Pancreas (tissue), 10 donors: ENCODE measurements at places on chromosomes 1 and 21. TPM values are rescaled to one million over a fixed set of nuclear protein-coding genes. Genes with fewer than 3 reads are reported as not detected.

The CEP350 gene
- polyA plus RNA-seq: 4.6 TPM

The ADAM15 gene
- polyA plus RNA-seq: 114 TPM

The HAPLN2 gene
- 0.38 TPM for polyA plus RNA-seq

The TEDDM1 gene
- 0.05 TPM for polyA plus RNA-seq

The LORICRIN gene
- polyA plus RNA-seq: not detected

The CFAP74 gene
- polyA plus RNA-seq: 0.16 TPM

The TGFB2 gene
- polyA plus RNA-seq: 2.1 TPM

The KIF26B gene
- 0.27 TPM for polyA plus RNA-seq

The CD52 gene
- polyA plus RNA-seq: 4.0 TPM

- H3K27ac ChIP-seq: peak overlapping the region; percentile 92
- peaks cover 25% of the 10 kb centered on the region for H3K4me1 ChIP-seq
- no peaks in the 10 kb centered on the region for H3K36me3 ChIP-seq
- peak; percentile 97 for DNase-seq
- no peaks in the 10 kb centered on the region for H3K27me3 ChIP-seq
Observed at GRCh38 chr1:61077676-61078541, 4.5 kb upstream of the NFIA start.

DNA sequence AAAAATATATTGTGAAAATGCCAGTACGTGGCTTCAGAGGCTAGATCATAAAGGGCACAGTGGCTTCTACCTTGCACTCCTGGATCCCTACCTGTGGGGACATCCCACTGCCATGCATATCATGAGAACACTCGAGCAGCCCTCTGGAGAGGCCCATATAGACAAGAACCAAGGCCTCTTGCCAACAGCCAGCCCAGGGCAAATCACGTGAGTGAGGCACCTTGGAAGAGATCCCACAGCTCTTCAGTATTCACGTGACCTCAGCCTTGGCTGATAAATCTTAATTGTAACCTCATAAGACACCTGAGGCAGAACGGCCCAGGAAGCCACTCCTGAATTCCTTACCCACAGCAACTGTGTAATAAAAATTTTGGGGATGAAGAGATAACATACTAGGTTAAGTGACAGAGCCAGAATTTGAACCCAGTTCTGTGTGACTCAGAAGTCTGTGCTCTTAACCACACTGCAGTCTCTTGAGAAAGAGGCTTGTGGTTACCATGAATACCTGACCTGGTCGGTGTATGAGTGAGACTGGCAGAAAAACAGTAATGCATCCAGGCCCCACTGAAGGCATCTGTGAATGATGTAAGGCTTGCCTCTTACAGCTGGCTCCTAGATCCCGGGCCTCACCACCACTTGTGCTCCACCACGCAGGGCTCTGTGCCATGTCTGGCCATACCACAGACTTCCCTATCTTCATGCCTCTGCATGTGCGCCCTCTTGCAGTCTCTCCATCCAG lies 6.9 kb upstream of the A3GALT2 start:
- H3K27ac ChIP-seq: no peak overlapping the region
- peaks cover 62% of the 10 kb centered on the region for H3K36me3 ChIP-seq
- no peaks in the 10 kb centered on the region for H3K4me1 ChIP-seq

DNA sequence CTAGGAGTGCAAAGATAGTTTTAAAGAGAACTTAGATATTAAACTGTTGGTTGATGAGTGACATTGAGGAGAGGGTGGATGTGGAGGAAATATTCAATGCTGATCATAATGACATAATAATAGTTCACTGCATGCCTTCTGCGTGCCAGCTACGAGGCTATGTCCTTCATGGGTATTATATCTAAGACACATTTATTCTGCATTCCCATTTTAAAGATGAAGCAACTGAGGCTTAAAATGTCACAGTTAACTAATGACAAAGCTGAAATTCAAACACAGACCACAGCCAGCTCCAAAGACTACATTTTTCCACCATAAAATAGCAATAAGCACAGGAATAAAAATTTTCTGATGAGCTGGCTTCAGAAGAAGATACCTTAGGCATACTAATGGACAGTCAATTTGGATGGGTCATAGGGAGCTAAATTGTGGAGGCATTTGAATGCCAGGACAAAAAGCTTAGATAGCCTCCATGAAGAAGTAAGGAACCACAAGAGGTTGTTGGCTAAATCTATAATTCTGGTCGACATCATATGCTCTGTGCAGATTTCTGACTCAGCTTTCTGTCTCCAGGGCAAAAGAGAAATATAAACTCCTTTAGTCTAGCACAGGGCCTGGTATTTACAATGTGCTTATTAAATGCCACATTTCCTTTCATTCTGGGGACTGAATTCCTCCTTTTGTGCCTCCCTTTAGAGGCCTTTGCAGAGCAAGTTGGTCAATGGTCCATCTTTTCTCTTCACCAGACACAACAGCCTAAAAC lies 71.2 kb upstream of the NRIP1 start:
- no peak overlapping the region for H3K27ac ChIP-seq
- H3K4me3 ChIP-seq: no peak overlapping the region
- peaks cover 44% of the 10 kb centered on the region for H3K4me1 ChIP-seq
- no peaks in the 10 kb centered on the region for H3K27me3 ChIP-seq

DNA sequence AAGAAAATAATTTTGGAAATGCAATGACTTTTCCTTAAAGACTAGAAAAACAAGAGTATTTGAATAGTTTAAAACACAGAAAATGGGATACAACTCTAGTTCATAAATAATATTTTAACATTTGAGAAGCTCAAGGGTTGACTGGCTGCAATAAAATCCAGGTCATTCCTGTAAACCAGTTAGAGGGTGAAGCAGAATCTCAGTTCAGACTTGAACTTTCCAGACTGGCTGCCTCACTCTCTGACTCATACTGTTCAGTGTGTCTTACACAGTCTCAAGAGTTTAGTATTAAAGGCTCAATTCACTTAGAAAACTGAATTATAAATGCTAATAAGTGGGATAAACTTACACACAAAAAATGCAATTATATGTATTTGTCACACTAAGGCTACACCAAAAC lies 89.9 kb downstream of the RAVER2 start:
- H3K4me1 ChIP-seq: no peaks in the 10 kb centered on the region
- no peak overlapping the region for H3K4me3 ChIP-seq
- peaks cover 53% of the 10 kb centered on the region for H3K36me3 ChIP-seq
- H3K27ac ChIP-seq: no peak overlapping the region
- H3K27me3 ChIP-seq: no peaks in the 10 kb centered on the region
- DNase-seq: no peak

DNA sequence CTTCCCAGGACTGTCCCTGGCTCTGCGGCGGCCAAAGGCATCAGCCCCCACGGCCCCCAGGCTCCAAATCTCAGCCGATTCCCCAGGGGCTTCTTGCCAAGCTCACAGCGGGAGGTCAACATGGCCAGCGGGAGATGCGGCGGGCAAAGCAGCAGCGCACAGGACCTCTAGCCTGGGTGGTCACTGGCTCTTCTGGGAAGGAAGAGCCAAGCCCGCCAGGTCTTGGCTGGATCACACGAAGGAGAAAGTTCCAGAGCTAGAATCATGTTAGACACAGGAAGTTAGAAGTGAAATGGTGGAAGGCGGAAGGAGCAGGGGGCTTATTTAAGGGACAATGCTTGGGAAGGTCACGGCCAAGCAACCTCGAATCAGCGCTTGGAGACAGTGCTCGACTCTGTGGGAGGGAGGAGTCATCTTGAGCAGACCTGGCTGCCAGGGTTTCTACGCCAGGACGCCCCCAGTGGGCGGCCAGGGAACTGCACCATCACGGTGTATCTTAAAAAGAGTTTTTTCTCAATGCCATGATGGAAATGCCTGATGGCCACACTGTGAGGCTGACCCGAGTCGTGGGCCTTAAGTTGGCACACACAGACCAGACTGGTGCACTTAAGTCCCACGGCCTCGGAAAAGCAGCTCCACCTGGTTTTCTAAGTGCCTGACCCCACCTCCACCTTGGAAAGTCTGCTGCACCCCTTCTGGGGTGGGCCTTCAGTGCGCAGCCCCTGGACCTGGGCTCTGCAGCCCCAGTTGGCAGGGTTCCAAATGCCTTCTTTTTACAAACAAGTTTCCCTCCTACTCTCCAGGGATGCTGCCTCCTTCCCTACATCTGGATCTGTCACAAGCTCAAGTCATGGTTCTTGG lies 29.3 kb downstream of the SLC66A1 start:
- H3K4me3 ChIP-seq: no peak overlapping the region
- DNase-seq: peak; percentile 47
- peaks cover 13% of the 10 kb centered on the region for H3K36me3 ChIP-seq
- no peak overlapping the region for H3K27ac ChIP-seq

GRCh38 chr1:94793296-94793656 lies 26.9 kb upstream of the SLC44A3 start:
- H3K36me3 ChIP-seq: no peaks in the 10 kb centered on the region
- no peak for DNase-seq

GRCh38 chr1:42815941-42816584 lies 859 bp upstream of the ERMAP start:
- H3K27me3 ChIP-seq: no peaks in the 10 kb centered on the region
- H3K27ac ChIP-seq: peak overlapping the region; percentile 95
- no peaks in the 10 kb centered on the region for H3K36me3 ChIP-seq
- H3K4me3 ChIP-seq: peak overlapping the region; percentile 55

DNA sequence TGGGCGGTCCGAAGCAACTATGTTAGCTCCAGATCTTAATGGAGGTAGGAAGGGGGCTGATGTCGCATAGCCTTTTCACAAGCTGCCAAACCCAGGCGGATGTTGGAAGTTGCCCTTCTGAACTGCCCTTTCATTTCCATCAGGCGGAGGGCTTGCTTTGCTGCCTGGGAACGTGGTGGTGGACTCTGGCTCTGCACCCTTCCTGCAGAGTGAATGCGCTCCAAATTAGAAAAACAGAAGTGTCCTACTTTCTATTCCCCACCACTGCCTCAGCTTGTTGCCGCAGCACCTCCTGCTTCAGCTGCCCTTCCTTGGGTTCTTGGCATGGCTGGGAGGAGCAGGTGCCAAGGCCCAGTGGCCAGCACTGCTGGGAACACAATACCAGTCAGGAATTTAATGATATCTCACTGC lies 60.6 kb downstream of the AK4 start:
- H3K27ac ChIP-seq: no peak overlapping the region
- DNase-seq: no peak
- no peak overlapping the region for H3K4me3 ChIP-seq
- no peaks in the 10 kb centered on the region for H3K36me3 ChIP-seq

- no peak overlapping the region for H3K27ac ChIP-seq
- no peaks in the 10 kb centered on the region for H3K36me3 ChIP-seq
- DNase-seq: no peak
- H3K4me3 ChIP-seq: no peak overlapping the region
- H3K27me3 ChIP-seq: no peaks in the 10 kb centered on the region
- H3K4me1 ChIP-seq: no peaks in the 10 kb centered on the region
Observed at GRCh38 chr1:206856674-206857464, 8.6 kb upstream of the IL20 start.

GRCh38 chr21:26388731-26389231 lies 184.3 kb downstream of the CYYR1 start:
- H3K36me3 ChIP-seq: no peaks in the 10 kb centered on the region
- no peak overlapping the region for H3K27ac ChIP-seq
- no peak overlapping the region for H3K4me3 ChIP-seq
- DNase-seq: no peak
- no peaks in the 10 kb centered on the region for H3K27me3 ChIP-seq

DNA sequence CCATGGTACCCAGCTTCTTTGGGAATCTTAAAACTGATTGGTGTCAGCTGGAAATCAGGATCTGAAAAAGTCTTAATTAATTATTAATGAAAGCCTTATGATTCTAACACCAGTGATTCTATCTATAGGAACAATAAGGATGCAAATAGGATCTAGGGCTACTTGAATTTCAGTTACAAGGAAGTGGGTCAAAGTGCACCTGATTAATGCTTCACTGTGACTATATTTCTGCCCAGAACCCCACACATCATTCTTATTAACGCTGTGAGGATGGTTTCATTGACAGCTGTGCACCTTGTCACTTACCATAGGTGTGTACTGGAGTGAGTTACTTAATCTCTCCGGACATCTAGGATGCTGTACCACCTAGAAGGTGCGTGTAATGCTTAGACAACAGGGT lies 99.8 kb upstream of the ETV3 start:
- H3K27me3 ChIP-seq: no peaks in the 10 kb centered on the region
- no peaks in the 10 kb centered on the region for H3K36me3 ChIP-seq
- H3K4me1 ChIP-seq: peaks cover 17% of the 10 kb centered on the region
- no peak overlapping the region for H3K27ac ChIP-seq
- no peak for DNase-seq
- no peak overlapping the region for H3K4me3 ChIP-seq

DNA sequence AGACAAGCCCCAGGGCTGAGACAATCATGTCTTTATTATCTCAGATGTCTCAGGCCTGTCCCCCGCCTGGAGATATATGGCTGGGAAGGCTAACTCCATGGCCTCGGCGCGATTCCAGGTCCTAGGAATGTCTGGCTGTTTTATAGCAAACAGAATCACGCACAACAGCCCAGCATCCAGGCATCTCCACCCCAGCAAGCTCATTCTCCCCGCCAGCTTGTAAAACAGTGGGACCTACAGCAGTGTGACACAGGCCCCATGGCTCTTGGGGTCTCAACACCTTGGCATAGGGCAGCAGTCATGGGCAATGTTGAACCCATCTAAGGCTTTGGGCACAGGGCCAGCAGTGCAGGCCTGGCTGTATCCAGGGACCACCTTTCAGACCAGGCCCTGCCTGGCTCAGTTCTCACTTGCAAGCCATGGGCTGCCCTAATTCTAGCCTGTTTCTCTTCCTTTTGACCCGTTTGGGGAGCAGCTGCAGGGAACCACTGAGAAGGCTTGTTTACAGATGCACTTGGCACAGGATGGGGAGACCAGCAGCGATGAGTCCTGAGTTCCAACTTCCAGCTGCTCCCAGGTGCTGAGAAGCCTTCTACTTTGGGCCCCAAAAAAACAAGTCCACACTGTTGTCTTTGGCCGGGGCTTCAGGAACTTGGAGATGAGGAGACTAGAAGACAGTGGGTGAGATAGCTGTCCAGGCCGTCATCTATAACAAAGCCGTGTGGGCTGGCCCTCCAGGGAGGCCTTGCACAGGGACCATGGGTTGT lies 34.4 kb downstream of the WNT4 start:
- DNase-seq: no peak
- H3K4me3 ChIP-seq: no peak overlapping the region
- no peak overlapping the region for H3K27ac ChIP-seq
- H3K4me1 ChIP-seq: no peaks in the 10 kb centered on the region
- no peaks in the 10 kb centered on the region for H3K27me3 ChIP-seq
- no peaks in the 10 kb centered on the region for H3K36me3 ChIP-seq

- no peaks in the 10 kb centered on the region for H3K27me3 ChIP-seq
- DNase-seq: no peak
- H3K36me3 ChIP-seq: no peaks in the 10 kb centered on the region
- H3K4me3 ChIP-seq: no peak overlapping the region
Observed at GRCh38 chr1:226772446-226773139, 33.5 kb upstream of the ITPKB start.

DNA sequence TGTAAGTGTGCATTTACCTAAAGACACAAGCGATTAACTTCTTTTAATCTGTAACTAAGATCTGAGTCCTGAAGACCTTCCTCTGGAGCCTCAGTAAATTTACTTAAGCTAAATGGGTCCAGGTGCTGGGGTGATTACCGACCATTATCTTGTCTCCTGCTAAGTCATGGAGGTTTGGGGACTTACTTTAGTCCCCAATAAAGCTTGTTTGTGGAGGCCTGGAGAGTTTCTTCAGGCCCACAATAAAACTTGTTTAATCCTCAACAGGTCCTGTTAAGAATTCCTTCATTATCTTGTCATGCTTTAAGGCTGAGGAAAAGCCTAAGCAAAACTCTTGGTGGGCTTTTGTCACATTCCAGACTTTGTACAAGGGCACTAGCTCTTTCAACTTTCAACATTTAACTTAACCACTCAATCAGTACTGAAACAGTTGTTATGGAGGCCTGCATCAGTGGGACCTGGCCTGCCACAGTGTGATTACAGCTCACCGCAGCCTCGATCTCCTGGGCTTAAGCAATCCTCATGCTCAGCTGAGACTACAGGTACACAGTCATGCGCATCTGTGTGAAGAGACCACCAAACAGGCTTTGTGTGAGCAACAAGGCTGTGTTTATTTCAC lies 84.0 kb downstream of the FMO4 start:
- no peaks in the 10 kb centered on the region for H3K36me3 ChIP-seq
- H3K27me3 ChIP-seq: no peaks in the 10 kb centered on the region
- DNase-seq: no peak
- no peak overlapping the region for H3K27ac ChIP-seq
- no peaks in the 10 kb centered on the region for H3K4me1 ChIP-seq
